ENCODE measurements at places on chromosomes 6 and 20.

GRCh38 chr6:52536424-52536916 is 40.4 kb downstream of the TRAM2 start:
- no peak for DNase-seq
- H3K36me3 ChIP-seq: peaks cover 4% of the 10 kb centered on the region

- H3K4me1 ChIP-seq: no peaks in the 10 kb centered on the region
- H3K4me3 ChIP-seq: no peak overlapping the region
- no peak for DNase-seq
- H3K27me3 ChIP-seq: no peaks in the 10 kb centered on the region
- no peak overlapping the region for H3K27ac ChIP-seq
Observed at GRCh38 chr20:50126662-50127061, 13.7 kb upstream of the UBE2V1 start.

GRCh38 chr20:50041246-50041873 is 58.6 kb downstream of the SNAI1 start:
- no peaks in the 10 kb centered on the region for H3K27me3 ChIP-seq
- H3K4me3 ChIP-seq: no peak overlapping the region
- peaks cover 13% of the 10 kb centered on the region for H3K4me1 ChIP-seq
- H3K36me3 ChIP-seq: no peaks in the 10 kb centered on the region

GRCh38 chr6:37095997-37096396 is 74.0 kb upstream of the PIM1 start:
- H3K36me3 ChIP-seq: no peaks in the 10 kb centered on the region
- DNase-seq: no peak
- no peak overlapping the region for H3K4me3 ChIP-seq
- H3K4me1 ChIP-seq: peaks cover 2% of the 10 kb centered on the region
- H3K27me3 ChIP-seq: no peaks in the 10 kb centered on the region
- no peak overlapping the region for H3K27ac ChIP-seq

GRCh38 chr6:14633479-14633878 is 515.9 kb downstream of the CD83 start:
- H3K4me3 ChIP-seq: no peak overlapping the region
- no peaks in the 10 kb centered on the region for H3K36me3 ChIP-seq
- H3K4me1 ChIP-seq: peaks cover 44% of the 10 kb centered on the region
- no peak for DNase-seq
- H3K27ac ChIP-seq: no peak overlapping the region
- no peaks in the 10 kb centered on the region for H3K27me3 ChIP-seq

DNA sequence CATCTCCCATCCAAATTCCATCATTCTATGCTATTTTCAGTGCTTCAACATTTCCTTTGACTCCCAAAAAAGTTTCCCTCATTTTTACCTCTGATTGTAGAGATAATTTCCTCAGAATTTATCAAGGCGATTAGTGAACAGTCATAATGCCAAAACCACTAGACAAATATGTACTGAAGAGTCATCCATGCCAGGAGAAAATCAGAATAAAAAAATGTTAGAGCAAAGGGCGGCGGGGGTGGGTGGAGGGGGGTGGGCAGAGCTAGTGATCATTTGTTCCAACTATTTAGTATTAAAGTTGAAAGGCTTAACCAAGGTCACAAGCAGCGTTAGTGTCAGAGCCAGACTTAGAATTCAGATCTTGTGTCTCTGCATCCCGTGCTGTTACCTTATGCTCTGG is 5.3 kb upstream of the ADGRF5 start:
- no peaks in the 10 kb centered on the region for H3K36me3 ChIP-seq
- H3K4me3 ChIP-seq: no peak overlapping the region
- no peaks in the 10 kb centered on the region for H3K27me3 ChIP-seq
- H3K27ac ChIP-seq: no peak overlapping the region

- no peaks in the 10 kb centered on the region for H3K27me3 ChIP-seq
- H3K4me3 ChIP-seq: no peak overlapping the region
- H3K4me1 ChIP-seq: no peaks in the 10 kb centered on the region
- H3K36me3 ChIP-seq: no peaks in the 10 kb centered on the region
- no peak overlapping the region for H3K27ac ChIP-seq
Observed at GRCh38 chr6:155378724-155379123, 64.4 kb upstream of the TFB1M start.

- no peak overlapping the region for H3K27ac ChIP-seq
- H3K4me3 ChIP-seq: no peak overlapping the region
- H3K36me3 ChIP-seq: peaks cover 46% of the 10 kb centered on the region
- H3K4me1 ChIP-seq: no peaks in the 10 kb centered on the region
Observed at GRCh38 chr6:110999634-111000270, 17.9 kb downstream of the RPF2 start.

- H3K27ac ChIP-seq: no peak overlapping the region
- H3K27me3 ChIP-seq: no peaks in the 10 kb centered on the region
- DNase-seq: no peak
- H3K4me1 ChIP-seq: no peaks in the 10 kb centered on the region
Observed at GRCh38 chr20:4045741-4046140, 30.4 kb upstream of the RNF24 start.

- H3K27me3 ChIP-seq: no peaks in the 10 kb centered on the region
- peak; percentile 74 for DNase-seq
- H3K4me1 ChIP-seq: peaks cover 14% of the 10 kb centered on the region
- peak overlapping the region; percentile 65 for H3K4me3 ChIP-seq
- no peaks in the 10 kb centered on the region for H3K36me3 ChIP-seq
Observed at GRCh38 chr6:96923871-96924493, 546 bp upstream of the KLHL32 start.

DNA sequence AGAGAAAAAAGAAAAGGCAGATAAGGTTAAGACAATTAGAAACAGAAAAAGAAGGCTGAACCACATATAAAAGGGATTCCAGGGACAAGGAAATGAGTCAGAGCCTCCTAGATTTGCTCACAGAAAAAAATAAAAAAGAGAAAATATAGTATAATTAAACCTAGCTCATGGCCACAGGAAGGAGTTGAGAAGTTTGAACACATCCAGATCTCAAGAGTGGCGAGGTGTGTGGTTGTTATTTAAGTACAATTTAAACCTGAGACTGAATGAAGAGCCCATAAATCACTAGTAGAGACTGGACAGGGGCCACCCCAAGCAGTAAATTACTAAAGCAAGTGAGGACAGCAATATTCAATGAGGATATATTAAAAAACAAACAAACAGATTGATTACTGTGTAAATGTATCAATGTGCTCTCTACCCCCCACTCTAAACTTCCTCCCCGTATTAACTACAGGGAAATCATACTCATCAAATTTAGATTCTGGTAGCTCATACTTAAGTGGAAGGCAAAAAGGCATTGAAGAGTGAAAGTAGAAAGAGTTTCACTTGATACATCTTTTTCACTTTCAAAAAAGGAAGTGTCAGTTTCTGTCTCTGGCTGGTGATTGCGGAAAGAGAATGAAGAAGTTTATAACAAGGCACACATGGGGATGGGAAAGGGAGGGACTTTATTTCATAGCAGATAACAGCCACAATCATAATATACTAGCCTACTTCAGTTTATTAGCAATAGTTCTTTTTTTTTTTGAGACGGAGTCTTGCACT is 49.3 kb upstream of the SCAF8 start:
- peaks cover 4% of the 10 kb centered on the region for H3K4me1 ChIP-seq
- no peak overlapping the region for H3K4me3 ChIP-seq
- no peaks in the 10 kb centered on the region for H3K27me3 ChIP-seq
- peak; percentile 17 for DNase-seq
- H3K27ac ChIP-seq: peak overlapping the region; percentile 65

GRCh38 chr6:144294016-144294415 is 8.9 kb downstream of the UTRN start:
- H3K36me3 ChIP-seq: peaks cover 27% of the 10 kb centered on the region
- H3K4me1 ChIP-seq: peaks cover 9% of the 10 kb centered on the region
- H3K27me3 ChIP-seq: no peaks in the 10 kb centered on the region
- DNase-seq: no peak

- no peaks in the 10 kb centered on the region for H3K36me3 ChIP-seq
- H3K27ac ChIP-seq: no peak overlapping the region
- H3K27me3 ChIP-seq: no peaks in the 10 kb centered on the region
- no peak overlapping the region for H3K4me3 ChIP-seq
- no peak for DNase-seq
- H3K4me1 ChIP-seq: no peaks in the 10 kb centered on the region
Observed at GRCh38 chr20:9160757-9161156, 91.9 kb downstream of the PLCB4 start.

DNA sequence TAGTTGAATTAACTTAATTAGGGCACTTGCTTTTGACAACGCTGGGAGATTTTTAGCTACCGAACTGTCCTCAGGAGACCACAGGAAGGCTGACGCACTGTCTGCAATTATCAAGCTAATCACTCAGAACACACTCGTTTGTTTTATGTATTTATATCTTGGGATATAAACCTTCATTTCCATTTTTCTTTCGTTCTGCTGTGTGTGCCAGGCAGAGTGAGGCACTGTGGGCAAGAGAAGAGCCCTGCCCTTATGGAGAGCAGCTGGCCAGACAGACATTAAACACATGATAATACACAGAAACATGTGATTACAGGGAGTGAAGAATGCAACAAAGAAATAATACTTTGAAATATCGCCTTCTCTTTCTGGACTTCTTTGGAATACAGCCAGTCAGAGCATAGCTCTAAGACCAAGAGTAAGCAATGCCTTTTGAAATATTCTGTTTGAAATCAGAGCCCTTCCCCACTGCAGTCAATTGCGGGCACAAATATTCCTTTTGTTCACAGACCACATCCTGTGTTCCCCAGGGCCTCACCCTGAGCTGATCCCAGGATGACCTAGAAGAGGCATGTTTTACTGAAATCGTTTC is 96.8 kb downstream of the ANKRD60 start:
- no peaks in the 10 kb centered on the region for H3K36me3 ChIP-seq
- H3K27ac ChIP-seq: no peak overlapping the region
- no peak overlapping the region for H3K4me3 ChIP-seq
- H3K4me1 ChIP-seq: no peaks in the 10 kb centered on the region
- no peak for DNase-seq

DNA sequence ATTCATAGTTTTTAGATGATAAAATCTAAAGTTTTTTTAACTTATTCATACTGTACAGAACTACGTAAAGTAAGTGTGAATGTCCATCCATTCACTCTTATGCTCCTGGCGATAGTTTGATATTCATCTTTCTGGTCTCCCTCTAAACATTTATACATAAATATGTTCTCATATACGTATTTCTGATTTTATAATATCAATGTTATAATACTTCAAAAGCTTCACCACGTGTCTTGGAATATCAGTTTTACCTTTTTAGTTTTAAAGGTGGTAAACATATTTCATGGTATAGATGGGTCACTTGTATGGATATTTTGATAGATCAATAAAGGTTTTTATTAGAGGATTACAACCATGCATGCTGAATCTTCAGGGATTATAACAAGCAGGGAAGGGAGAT is 10.3 kb upstream of the RHAG start:
- H3K4me1 ChIP-seq: no peaks in the 10 kb centered on the region
- no peak overlapping the region for H3K27ac ChIP-seq
- no peaks in the 10 kb centered on the region for H3K36me3 ChIP-seq
- DNase-seq: no peak

DNA sequence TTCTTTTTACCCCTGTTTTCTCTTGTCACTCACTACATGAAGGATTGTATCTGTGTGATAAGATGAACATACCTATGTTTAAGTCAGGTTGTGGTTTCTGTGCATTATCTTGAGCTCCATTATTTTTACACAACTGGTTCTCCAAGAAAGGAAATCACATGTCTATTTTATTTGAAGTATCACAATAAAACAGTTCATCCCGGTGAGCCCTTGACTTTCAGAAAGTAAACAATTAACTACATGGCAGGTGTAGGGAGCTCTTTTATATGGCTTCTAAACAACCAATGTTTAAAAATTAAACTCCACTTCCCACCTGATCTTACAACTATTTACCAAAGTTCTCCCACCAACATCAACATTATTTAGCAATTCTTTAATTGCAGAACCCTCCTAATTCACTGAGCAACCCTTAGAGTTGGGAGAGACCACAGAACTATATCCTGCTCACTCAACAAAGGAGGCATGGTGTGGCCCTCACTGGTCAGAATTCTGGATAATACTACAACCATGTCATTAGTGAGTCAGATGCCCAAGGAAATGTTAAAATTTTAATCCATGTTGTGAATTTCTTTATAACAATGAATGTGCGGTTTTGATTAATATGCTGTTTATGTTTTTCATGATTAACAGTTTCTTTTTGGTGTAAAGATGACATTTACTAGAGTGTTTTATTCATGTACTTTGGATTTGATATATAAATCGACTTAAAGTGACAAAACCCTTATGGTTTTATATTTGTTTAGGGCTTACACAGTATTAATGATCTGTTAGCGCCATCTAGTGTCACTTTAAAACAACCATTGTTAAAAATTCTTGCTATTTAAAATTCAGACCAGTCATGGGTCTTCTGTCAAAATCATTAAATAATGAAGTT is 50.0 kb upstream of the SCGN start:
- no peak for DNase-seq
- H3K4me3 ChIP-seq: no peak overlapping the region
- no peaks in the 10 kb centered on the region for H3K36me3 ChIP-seq
- no peaks in the 10 kb centered on the region for H3K27me3 ChIP-seq
- H3K27ac ChIP-seq: no peak overlapping the region

DNA sequence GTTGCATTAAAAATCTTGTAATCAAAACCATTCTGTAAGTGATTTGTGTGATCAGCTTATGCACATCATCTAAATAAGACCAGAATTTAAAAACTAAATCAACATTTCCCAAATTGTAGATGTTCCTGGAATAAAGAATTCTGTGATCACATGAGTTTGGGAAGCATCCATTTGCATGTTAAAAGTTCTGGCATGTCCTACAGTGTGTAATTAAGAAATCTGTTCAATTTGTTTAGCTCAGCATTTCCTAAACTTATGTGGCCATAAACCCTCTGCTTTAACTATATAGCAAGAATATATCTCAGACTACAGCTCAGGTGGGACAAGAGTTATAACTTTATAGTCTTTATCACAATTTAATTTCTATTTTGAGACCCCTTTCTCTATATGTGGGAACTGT is 399.1 kb downstream of the LAMA2 start:
- H3K4me3 ChIP-seq: no peak overlapping the region
- H3K27me3 ChIP-seq: no peaks in the 10 kb centered on the region
- H3K27ac ChIP-seq: peak overlapping the region; percentile 74

- no peak for DNase-seq
- no peaks in the 10 kb centered on the region for H3K27me3 ChIP-seq
- H3K27ac ChIP-seq: no peak overlapping the region
- no peaks in the 10 kb centered on the region for H3K36me3 ChIP-seq
- no peak overlapping the region for H3K4me3 ChIP-seq
Observed at GRCh38 chr20:46674253-46675083, 14.8 kb downstream of the TP53RK start.

- H3K36me3 ChIP-seq: no peaks in the 10 kb centered on the region
- H3K27ac ChIP-seq: no peak overlapping the region
- no peak overlapping the region for H3K4me3 ChIP-seq
- H3K27me3 ChIP-seq: no peaks in the 10 kb centered on the region
Observed at GRCh38 chr6:36727505-36728021, 29.9 kb downstream of the RAB44 start.

- H3K4me3 ChIP-seq: peak overlapping the region; percentile 82
- peak; percentile 45 for DNase-seq
- H3K27me3 ChIP-seq: peaks cover 13% of the 10 kb centered on the region
- no peaks in the 10 kb centered on the region for H3K36me3 ChIP-seq
- peaks cover 11% of the 10 kb centered on the region for H3K4me1 ChIP-seq
Observed at GRCh38 chr6:27517928-27518787, 45.3 kb upstream of the ZNF184 start.

GRCh38 chr6:21666201-21666691 is 72.7 kb downstream of the SOX4 start:
- peaks cover 29% of the 10 kb centered on the region for H3K4me1 ChIP-seq
- H3K27ac ChIP-seq: no peak overlapping the region
- H3K27me3 ChIP-seq: peaks cover 36% of the 10 kb centered on the region

- no peak overlapping the region for H3K4me3 ChIP-seq
- no peak for DNase-seq
- H3K27ac ChIP-seq: no peak overlapping the region
Observed at GRCh38 chr6:98835149-98836024, 1.0 kb downstream of the POU3F2 start.

Data from natural killer cell (primary cell).